Esophagus muscularis mucosa (tissue), 4 donors: ENCODE measurements at places on chromosomes 16 and 17. TPM values are rescaled to one million over a fixed set of nuclear protein-coding genes. Genes with fewer than 3 reads are reported as not detected.

DNA sequence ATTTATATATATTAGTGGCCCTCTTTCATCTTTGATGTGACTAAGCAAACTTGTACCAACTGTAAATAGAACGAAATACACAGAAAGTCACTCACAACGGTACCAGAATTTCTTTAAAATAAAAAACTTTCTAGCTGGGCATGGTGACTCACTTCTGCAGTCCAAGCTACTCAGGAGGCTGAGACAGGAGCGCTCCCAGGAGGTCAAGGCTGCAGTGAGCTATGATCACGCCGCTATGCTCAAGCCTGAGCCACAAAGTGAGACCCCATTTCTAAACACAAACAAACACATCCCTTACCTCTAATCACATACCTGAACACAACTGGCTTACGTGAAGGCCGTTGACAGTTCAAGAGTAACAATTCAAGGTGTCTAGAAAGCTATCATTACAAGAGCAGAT lies 29.7 kb downstream of the STAT5B start:
- peak overlapping the region; percentile 29 for H3K27ac ChIP-seq
- no peak overlapping the region for H3K4me3 ChIP-seq
- no peaks in the 10 kb centered on the region for H3K36me3 ChIP-seq
- no peaks in the 10 kb centered on the region for H3K27me3 ChIP-seq
- no peak for DNase-seq
- H3K4me1 ChIP-seq: peaks cover 69% of the 10 kb centered on the region

- H3K4me1 ChIP-seq: no peaks in the 10 kb centered on the region
- no peak overlapping the region for H3K4me3 ChIP-seq
- no peak for DNase-seq
- no peaks in the 10 kb centered on the region for H3K36me3 ChIP-seq
- H3K27ac ChIP-seq: no peak overlapping the region
- no peaks in the 10 kb centered on the region for H3K27me3 ChIP-seq
Observed at GRCh38 chr17:12815642-12816141, 26.4 kb downstream of the ARHGAP44 start.

- no peak overlapping the region for H3K4me3 ChIP-seq
- H3K4me1 ChIP-seq: peaks cover 29% of the 10 kb centered on the region
- peak; percentile 94 for DNase-seq
- H3K36me3 ChIP-seq: peaks cover 32% of the 10 kb centered on the region
Observed at GRCh38 chr17:41697122-41697962, 8.7 kb downstream of the EIF1 start.

DNA sequence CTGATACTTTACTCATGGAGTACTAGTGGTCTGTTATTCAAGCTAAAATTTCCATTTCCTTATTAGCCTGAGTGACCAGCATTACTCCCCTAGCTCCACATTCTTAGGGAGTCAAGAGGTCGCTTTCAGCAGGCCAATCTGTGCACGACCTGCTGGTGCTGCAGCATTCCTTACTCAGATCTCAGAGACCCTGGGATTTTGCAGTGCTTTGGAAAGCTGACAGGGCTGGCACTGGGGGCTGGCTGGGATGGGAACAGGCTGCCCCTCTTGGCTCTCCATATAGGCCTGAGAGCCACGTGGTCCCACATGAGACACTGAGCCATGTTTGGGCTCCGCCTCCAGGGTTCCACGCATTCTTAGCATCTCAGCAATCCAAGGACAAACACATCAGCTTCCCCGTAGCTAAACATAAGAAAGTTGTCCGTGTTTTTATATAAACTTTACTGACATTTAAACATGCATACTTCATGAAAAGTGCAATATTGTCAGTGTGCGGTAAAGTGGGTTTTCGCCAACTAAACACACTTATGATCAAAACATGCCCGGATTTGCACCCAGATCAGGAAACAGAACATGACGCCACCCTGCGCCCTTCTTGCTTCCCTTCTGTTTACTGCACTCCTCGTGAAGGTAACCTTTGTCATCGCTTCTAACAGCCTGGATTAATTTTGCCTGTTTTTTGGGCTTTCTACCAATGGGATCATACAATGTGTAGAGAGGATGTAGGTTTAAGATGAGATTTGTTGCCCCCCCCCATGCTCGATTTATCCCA lies 254.5 kb upstream of the CACNG5 start:
- no peak for DNase-seq
- H3K4me3 ChIP-seq: no peak overlapping the region
- no peaks in the 10 kb centered on the region for H3K27me3 ChIP-seq
- H3K27ac ChIP-seq: peak overlapping the region; percentile 66
- no peaks in the 10 kb centered on the region for H3K36me3 ChIP-seq

RNF167 gene
- total RNA-seq: 59.8 TPM
